ENCODE measurements at places on chromosomes 6 and 20.

- no peak for DNase-seq
Measured at GRCh38 chr20:21874921-21875320, 169.5 kb downstream of the PAX1 start.

GRCh38 chr6:34517461-34517881 is 38.7 kb downstream of the SPDEF start:
- no peak for DNase-seq

- DNase-seq = no peak
Measured at GRCh38 chr20:37411408-37412219, 65.7 kb downstream of the SRC start.

DNA sequence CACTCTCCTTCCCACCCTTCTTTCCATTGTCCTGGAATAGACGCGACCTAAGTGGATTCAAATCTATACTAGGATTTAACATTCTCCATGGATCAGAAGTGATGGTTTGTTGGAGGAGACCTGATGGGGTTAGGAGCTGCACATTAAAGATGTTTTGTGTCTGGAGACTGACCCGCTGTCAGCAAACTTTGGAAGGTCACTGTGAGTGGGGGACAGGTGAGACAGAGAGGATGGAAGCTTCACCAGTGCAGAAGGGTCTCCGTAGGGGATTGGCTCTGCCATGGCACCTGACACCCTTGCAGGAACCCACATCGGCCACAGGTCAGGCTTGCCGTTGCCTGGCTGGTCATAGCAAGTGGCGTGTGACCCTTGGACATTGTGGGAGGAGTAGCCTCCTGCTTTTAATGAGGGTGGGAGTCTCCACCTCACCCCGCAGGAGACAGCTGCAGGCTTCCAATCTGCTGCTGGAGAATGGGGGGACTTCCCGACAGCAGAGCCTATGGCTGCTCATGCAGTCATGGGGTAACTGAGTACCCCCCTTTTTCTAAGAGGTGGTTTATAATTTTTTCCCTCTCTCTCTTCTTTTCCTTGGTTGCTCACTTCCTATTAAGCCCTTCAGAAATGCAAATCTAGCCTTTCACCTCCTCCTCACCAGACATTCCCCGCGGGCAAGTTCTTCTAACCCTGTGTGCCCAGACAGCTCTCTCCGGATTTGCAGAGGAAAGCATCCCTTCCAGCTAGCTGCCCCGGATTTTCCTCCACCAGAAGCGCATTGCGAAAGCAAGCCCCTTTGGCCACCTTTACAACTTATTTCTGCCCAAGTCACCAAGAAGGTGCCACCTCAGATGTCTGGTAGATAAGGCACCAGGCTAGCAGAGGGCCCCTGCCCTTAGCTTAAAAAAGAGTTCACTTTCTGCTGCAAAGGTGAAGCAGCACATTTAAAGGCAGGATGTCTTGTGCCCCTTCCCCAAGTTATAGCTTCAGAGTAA is 53.5 kb downstream of the DACT2 start:
- no peak for DNase-seq

- DNase-seq = no peak
Measured at GRCh38 chr6:117459204-117459944, 23.1 kb upstream of the DCBLD1 start.

- DNase-seq = peak; percentile 50
Measured at GRCh38 chr6:125114248-125114858, 39.2 kb upstream of the TPD52L1 start.

DNA sequence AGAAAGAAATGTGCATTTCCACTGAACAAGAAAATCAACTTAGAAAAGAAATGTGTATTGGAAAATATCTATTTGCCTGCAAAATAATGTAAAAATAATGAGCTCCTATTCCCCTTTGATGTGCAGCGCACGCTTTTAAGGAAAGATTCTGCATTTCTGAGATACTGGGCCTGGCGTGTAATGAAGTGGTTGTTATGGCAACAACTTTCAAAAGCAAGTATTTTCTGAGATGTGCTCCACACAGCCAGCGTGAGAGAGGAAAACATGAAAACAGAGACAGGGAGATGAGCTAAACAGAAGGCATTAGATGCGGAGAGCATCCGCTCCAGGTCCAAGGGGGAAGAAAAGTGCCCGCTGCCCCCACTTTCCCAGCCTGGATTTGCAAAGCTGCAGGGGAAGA is 39.1 kb upstream of the GTSF1L start:
- DNase-seq = no peak

GRCh38 chr6:169912266-169913095 is 161.1 kb downstream of the ERMARD start:
- no peak for DNase-seq

- no peak for DNase-seq
Measured at GRCh38 chr6:166861961-166862286, 94.4 kb downstream of the RNASET2 start.

- no peak for DNase-seq
Measured at GRCh38 chr6:1285556-1285955, 26.3 kb upstream of the FOXQ1 start.

DNA sequence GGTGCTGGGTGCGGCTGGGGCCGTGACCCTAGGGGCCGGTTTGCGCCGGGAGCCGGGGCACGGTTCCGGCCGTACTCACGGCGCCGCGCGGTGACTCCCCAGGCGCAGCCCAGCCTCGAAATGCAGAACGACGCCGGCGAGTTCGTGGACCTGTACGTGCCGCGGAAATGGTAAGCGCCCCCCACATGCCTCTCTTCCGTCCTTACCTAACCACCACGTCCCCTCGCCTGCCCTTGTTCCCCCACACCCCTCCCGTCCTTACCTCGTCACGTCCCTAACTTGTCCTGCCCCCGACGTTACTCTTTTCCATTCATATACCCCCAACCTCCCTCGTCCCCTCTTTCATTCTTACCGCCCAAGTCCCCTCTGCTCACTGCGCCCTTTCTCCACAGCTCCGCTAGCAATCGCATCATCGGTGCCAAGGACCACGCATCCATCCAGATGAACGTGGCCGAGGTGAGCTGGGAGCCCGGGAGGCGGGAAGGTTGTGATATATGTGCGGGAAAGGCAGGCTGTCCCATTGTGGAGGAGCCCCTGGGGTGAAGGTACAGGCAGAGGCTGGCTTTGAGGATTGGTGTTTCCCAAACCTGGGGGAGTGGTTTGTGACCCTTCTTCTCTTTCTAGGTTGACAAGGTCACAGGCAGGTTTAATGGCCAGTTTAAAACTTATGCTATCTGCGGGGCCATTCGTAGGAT is 463 bp downstream of the RPS21 start:
- no peak for DNase-seq

- no peak for DNase-seq
Measured at GRCh38 chr6:164859816-164860215, 449.6 kb downstream of the C6orf118 start.
